Subcutaneous preadipocyte (primary cell): ENCODE measurements at places on chromosomes 2 and 18. TPM values are rescaled to one million over a fixed set of nuclear protein-coding genes. Genes with fewer than 3 reads are reported as not detected.

IL36G gene
- total RNA-seq = not detected in 2 replicates

PTPRM gene
- total RNA-seq = 68.7 and 70.0 TPM in 2 replicates

DYSF gene
- total RNA-seq = under 0.01 and 0.20 TPM in 2 replicates

ARHGAP25 gene
- total RNA-seq = under 0.01 TPM in 1 of 2 replicates, not detected in the other

LRP2 gene
- not detected in 2 replicates for total RNA-seq

SH2D6 gene
- total RNA-seq = under 0.01 TPM in 1 of 2 replicates, not detected in the other

IL37 gene
- not detected in 2 replicates for total RNA-seq

RAB1A gene
- 64.7 and 65.5 TPM in 2 replicates for total RNA-seq

CPLX4 gene
- total RNA-seq = not detected in 2 replicates

SPAG16 gene
- 18.2 and 23.5 TPM in 2 replicates for total RNA-seq

MYOM1 gene
- under 0.01 TPM in 2 replicates for total RNA-seq

CYRIA gene
- 2.5 and 2.6 TPM in 2 replicates for total RNA-seq

ASXL3 gene
- 0.59 and 0.73 TPM in 2 replicates for total RNA-seq

SLC8A1 gene
- total RNA-seq = 2.6 and 16.0 TPM in 2 replicates

DYNAP gene
- 0.20 TPM in 1 of 2 replicates, not detected in the other for total RNA-seq

NEU2 gene
- total RNA-seq = not detected in 2 replicates

MATN3 gene
- total RNA-seq = 0.39 and 0.73 TPM in 2 replicates

DNER gene
- total RNA-seq = 0.73 and 3.1 TPM in 2 replicates

GCKR gene
- 0.73 TPM in 1 of 2 replicates, not detected in the other for total RNA-seq

HOXD3 gene
- total RNA-seq = 2.2 TPM in 2 replicates

SEPTIN10 gene
- total RNA-seq = 55.5 and 76.0 TPM in 2 replicates

REG3A gene
- total RNA-seq = not detected in 2 replicates

CCDC102B gene
- 7.3 and 9.8 TPM in 2 replicates for total RNA-seq

PLCL1 gene
- 0.20 and 0.37 TPM in 2 replicates for total RNA-seq

TWIST2 gene
- 113 and 115 TPM in 2 replicates for total RNA-seq

CTNNA2 gene
- total RNA-seq = not detected in 2 replicates

HOXD13 gene
- total RNA-seq = 1.6 TPM in 1 of 2 replicates, not detected in the other

MYL1 gene
- total RNA-seq = not detected in 2 replicates

PFN4 gene
- 0.78 TPM in 1 of 2 replicates, not detected in the other for total RNA-seq

RRM2 gene
- total RNA-seq = 38.2 and 71.6 TPM in 2 replicates

COL5A2 gene
- total RNA-seq = 186 and 225 TPM in 2 replicates

ST8SIA5 gene
- total RNA-seq = under 0.01 and 0.20 TPM in 2 replicates

ANKMY1 gene
- total RNA-seq = 11.0 and 11.1 TPM in 2 replicates

ABCB11 gene
- total RNA-seq = not detected in 2 replicates

YES1 gene
- total RNA-seq = 81.9 and 109 TPM in 2 replicates

MTHFD2 gene
- 75.7 and 86.0 TPM in 2 replicates for total RNA-seq

OTOS gene
- total RNA-seq = not detected in 2 replicates
